ENCODE measurements at places on chromosomes 11 and 22. TPM values are rescaled to one million over a fixed set of nuclear protein-coding genes. Genes with fewer than 3 reads are reported as not detected.

The RHOD gene
- 0.59 TPM for total RNA-seq

The TMEM126B gene
- 55.6 TPM for total RNA-seq

The PAMR1 gene
- not detected for total RNA-seq

The SEPTIN5 gene
- total RNA-seq = 0.71 TPM

The SLC17A6 gene
- not detected for total RNA-seq

The TMPRSS4 gene
- not detected for total RNA-seq

The YDJC gene
- total RNA-seq = 34.8 TPM

The KRTAP5-2 gene
- not detected for total RNA-seq

Measured in T-helper 1 cell treated with Interleukin-12 subunit alpha and Interleukin-12 subunit beta and Interleukin-4 antibody, amounts not matched to agents 30 ng/mL and 1 ng/mL, for 36 hours (primary cell).